Fibroblast of lung (primary cell): ENCODE measurements at places on chromosomes 1 and 21. TPM values are rescaled to one million over a fixed set of nuclear protein-coding genes. Genes with fewer than 3 reads are reported as not detected.

DNA sequence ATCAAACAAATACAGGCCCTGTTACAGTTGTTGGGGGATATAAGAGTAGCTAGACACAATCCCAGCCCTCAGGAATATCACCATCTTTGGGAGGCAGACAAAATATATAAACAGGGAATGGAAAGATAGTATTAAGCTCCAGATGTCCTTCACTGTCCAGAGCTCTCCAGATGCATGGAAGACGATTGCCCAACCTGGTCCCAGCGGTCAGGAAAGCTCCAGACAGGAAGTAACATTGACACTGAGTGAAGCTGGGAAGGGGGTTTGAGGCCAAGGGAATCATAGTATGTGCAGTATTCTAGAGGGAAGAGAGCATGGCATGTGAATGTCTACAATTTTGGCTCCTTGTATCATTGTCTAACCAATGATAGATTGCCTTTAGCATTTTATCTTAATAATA, 173.9 kb upstream of the HOOK1 start:
- DNase-seq = no peak

- DNase-seq = peak; percentile 51
Observed at GRCh38 chr1:112457241-112457640, 51.5 kb upstream of the WNT2B start.

The LAD1 gene
- not detected in 2 replicates for total RNA-seq

- peak; percentile 12 for DNase-seq
Observed at GRCh38 chr1:177306981-177307380, 136.2 kb downstream of the BRINP2 start.

DNA sequence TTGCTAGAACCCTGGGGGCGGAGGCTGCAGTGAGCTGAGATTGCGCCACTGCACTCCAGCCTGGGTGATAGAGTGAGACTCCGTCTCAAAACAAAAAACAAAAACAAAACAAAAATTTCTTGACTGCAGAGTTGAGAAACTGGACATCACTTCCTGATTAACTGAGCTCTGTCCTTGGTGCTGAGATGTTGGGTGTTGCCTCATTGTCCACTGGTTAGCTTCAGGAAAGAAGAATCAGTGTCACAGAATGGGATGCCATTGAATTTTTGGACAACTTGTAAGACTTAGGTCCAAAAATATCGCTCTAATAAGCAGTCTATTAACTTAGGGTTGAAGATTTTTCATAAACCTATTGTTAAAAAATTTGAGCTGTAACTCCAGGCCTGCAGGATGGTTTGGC, 23.8 kb upstream of the KCNA10 start:
- peak; percentile 49 for DNase-seq

GRCh38 chr1:172781513-172782140, 122.7 kb downstream of the FASLG start:
- DNase-seq = peak; percentile 48

- DNase-seq = no peak
Observed at GRCh38 chr1:9435854-9436640, 103.2 kb upstream of the SLC25A33 start.

- no peak for DNase-seq
Observed at GRCh38 chr21:46421191-46421750, 37.4 kb upstream of the DIP2A start.

The DISP1 gene
- 3.1 and 5.9 TPM in 2 replicates for total RNA-seq

- DNase-seq = peak; percentile 63
Observed at GRCh38 chr1:221961532-221962292, 219.8 kb upstream of the DUSP10 start.

- DNase-seq = peak; percentile 43
Observed at GRCh38 chr1:153525088-153525728, 10.6 kb downstream of the S100A6 start.

DNA sequence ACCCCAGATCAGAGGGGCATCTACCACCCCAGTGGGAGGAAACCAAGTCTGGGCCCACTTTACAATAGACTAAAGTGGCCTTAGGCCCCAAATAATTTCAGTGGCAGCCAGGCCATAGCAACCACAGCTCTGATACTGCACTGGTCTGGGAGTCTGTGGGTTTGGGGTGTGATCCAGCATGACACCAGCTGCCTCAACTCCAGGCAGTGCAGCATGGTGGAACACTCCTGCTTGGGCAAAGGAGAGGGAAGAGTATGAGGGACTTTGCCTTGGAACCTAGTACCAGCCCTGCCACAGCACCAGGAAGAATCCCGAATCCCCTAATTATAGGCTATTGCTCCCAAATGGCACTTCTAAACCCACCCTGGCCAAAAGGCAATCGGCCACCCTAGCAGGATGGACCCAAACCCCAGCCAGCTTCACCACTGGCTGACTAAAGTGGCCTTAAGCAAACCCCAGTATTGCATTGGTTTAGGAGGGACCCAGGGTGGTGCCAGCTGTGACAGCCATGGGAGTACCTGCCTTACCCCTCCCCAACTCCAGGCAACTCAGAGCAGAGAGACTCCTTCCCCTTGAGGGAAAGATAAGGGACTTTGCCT, 47.1 kb downstream of the PACC1 start:
- DNase-seq = no peak

The DNASE2B gene
- not detected in 2 replicates for total RNA-seq

- no peak for DNase-seq
Observed at GRCh38 chr1:56917356-56917755, 48.5 kb downstream of the C8B start.
